ENCODE measurements at places on chromosomes 3 and 15.

DNA sequence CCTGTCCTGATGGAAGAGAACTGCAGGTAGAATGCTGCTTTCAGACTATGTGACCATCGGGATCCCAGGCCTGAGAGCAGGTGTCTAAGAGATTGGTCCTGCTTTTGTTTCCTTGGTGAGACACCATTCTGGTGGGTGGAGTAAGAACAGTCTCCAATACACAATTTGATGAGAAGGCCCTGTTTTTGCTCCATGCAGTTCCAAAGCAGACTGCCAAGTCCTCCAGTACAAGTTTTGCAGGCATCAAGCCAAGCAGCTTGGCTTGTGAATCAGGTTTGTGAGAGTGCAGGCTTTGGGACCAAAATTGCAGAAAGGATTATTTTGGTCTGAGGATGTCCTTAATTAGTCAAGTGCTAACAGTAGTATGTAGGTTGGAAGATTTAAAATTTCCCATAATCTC, 381.6 kb downstream of the FOXP1 start:
- DNase-seq, result no peak

DNA sequence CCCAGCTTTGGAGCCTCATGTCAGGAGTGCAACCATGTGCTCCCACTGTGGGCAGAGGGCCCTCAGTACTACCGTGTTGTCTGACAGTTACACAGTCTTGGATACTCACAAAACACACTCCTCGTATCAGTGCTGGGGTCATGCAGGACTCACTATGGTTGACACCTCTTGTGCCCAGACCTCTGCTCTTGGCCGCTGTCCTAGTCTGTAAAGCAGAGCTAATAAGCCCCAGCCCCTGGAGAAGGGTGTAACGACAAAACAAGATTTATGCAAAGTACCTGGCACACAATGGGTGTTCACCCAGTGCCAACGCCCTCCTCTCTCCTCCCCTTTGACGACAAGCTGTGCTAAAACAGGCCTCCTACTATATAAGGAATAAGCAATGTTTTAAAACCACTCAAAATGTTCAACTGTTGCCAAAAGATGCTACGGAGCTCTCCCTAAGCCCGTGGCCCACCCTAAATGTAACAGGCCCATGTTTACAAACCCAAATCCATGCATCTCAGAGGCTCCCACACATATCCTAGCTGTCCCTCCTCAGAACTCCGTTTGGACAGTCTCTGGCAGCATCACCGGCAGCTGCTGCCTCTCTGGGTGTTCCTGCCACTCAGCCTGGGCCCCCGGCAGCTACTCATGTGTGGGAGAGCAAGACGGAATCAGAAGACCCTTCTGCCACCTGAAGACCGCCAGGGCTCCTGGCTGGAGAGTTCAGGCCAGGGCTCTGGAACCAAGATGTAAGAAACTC, 65.8 kb downstream of the MRPL46 start:
- DNase-seq, result no peak

GRCh38 chr3:46049093-46049492, 21.8 kb upstream of the XCR1 start:
- no peak for DNase-seq

- no peak for DNase-seq
Observed at GRCh38 chr3:21839592-21839991, 88.6 kb upstream of the ZNF385D start.

GRCh38 chr15:90030376-90030775, 29.3 kb downstream of the ZNF710 start:
- DNase-seq, result no peak
